Fibroblast of the conjunctiva (primary cell): ENCODE measurements at places on chromosomes 7 and 10.
A peak's percentile ranks its signal among the peaks of the same experiment; 100 is the strongest.

DNA sequence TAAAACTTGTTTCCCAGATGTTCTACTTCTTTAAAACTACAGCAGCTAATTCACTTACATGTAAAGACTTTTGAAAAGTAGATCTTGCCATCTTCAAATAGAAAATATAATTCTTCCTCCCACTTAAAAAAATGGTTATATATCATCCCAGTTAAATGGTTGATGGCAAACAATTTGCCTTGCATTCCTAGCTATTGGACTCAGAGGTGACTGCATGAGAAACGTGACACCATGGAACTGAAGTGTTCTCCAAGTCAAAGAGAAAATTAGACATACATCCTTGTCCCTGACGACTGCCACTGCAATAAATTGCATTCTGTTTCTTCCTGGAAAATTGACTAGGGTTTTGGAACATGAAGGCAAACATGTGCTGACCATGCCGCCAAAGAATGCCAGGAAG, 95.0 kb upstream of the POM121L12 start:
- no peak for DNase-seq

DNA sequence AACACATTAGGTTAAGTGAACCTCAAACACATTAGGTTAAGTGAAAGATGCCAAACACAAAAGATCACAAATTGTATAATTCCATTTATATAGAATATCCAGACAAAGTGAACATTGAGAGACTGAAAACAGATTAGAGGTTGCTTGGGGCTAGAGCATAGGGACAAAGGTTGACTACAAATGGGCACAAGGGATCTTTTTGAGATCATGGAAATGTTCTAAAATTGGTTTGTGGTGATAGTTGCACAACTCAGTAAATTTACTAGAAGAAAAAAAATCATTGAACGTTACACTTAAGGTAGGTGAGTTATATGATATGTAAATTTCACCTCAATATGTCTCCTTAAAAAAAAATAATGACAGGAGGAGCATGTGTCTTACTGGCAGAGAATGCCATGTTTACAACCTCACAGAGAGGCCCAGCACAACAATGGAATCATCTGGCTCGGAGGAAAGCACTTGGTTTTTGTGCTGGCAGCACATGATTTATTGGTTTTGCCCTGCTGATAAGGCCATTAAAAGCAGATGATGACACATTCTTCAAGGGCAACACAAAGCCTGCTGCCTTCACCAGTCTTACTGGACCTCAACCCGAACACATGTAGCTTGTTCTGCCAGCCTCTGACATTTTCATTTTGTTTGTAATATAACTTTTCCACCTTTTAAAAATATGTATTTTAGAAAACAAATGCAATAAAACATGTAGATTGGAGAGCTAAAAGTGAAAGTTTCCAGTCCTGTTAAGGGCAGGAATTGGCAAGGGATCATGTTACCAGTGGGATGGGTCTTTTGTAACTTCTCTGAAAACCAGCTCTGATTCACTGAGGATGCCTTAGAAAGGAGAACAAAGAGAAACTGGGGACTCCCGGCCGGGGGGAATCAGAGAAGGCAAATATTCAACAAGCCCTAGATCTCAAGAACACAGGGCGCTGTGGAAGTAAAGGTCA, 11.9 kb upstream of the LMOD2 start:
- DNase-seq, result peak; percentile 53

GRCh38 chr7:28684650-28685241, 272.4 kb downstream of the CREB5 start:
- DNase-seq, result no peak

- DNase-seq, result no peak
Observed at GRCh38 chr7:111677848-111678247, 115.6 kb upstream of the IMMP2L start.

DNA sequence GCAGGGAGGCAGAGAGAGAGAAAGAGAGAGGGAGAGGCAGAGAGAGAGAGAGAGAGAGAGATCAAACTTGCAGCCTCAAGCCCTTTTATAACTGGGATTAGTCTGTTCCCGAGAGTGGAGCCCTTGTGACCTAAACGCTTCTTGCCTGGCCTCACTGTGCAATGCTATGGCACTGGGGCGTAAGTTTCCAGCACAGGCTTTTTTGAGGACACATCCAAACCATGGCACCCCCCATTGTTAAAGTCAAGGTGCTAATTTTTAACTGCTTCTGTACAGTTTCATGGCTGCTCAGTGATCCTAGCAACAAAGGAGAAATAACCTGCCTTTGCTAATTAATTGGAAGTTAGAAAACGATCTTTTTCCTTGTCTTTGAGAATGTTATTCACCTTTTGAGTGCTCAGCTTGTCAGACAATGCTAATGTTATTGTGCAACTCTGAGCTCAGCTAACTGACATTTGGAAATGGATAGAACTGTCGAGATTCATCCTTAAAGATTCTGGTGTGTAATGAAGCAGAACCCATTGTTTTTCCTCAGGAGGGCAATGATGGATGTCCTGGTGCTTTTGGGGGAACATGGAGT, 268.4 kb downstream of the GLRX3 start:
- no peak for DNase-seq

DNA sequence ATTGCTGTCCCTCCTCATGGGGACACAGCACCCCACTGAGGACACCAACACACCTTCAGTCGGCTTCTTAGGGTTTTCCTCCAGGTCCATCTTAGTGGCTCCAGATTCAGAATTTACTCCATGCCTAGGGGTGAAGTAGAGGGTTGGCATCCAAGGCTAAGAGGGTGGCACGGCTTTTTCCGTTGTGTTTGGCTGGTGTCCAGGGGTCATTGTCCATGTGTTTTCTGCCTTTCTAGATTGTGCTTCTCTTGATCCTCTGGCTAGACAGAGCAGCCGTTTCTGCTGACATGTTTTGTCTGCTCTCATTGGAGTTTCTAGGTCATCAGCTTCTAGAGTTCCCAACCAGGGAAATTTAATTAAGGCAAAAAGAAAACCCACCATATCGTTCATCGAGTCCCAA, 291.6 kb upstream of the CELF2 start:
- DNase-seq, result no peak

GRCh38 chr7:126702242-126703016, 550.3 kb downstream of the GRM8 start:
- DNase-seq, result no peak

GRCh38 chr7:87779806-87780205, 96.4 kb downstream of the SLC25A40 start:
- no peak for DNase-seq

- DNase-seq, result no peak
Observed at GRCh38 chr7:34675749-34676374, 17.8 kb downstream of the NPSR1 start.

DNA sequence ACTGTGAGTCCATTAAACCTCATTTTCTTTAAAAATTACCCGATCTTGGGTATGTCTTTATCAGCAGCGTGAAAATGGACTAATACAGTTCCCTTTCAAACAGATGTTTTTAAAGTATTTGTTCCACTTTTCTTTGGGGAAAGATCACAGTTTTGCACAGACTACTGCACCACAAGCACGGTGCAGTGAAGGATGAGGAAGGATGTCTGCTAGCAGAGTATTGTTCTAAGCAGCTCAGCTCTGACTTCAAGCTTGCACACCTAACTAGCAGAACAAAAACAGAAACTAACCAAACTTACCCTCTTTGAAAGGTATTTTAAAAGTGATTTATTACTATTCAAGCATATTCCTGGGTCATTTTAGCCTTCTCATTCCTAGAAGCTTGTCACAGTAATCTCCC, 20.0 kb downstream of the THNSL1 start:
- DNase-seq, result no peak

- no peak for DNase-seq
Observed at GRCh38 chr7:101466871-101467270, 104.2 kb downstream of the COL26A1 start.

DNA sequence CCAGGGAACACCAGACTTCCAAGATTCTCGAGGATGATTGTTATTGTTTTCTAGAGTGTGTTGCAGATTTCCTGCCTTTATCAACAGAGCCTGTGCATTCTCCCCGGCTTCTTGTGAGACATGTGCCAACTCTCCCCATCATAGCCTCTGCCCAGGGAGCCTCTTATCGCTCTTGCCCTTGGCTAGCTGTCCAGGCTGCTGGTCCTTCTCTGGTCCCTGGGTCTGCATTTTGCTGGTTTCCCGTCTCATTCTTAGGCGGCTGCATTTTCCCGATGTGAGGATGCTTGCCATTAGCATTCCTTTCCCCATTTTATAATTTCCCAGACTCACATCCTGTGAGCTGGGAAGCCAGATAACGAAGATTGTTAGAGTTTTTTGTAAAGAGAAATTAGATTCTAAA, 15.2 kb downstream of the SLC13A4 start:
- no peak for DNase-seq

- no peak for DNase-seq
Observed at GRCh38 chr10:33103863-33104379, 145.9 kb upstream of the ITGB1 start.

- DNase-seq, result no peak
Observed at GRCh38 chr7:112708236-112708635, 82.0 kb downstream of the TMEM168 start.

DNA sequence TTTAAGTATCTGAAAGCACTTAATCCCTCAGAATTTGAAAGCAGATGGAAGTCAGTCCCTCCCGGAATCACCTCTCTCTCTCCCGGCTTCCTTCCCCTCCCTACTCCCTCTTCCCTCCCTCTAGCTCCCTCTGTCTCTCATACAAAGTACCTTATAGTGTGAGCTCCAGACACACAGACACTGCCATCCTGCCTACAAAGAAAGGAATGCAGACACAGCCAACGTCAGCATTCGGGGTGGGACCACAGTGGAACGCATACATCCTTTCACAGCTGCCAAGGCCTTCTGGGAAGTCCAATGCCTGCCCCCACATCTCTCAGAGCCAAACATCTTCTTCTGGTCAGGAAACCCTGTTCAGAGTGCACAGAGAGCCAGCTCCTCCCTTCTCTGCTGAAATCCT, 9.3 kb downstream of the NOD1 start:
- DNase-seq, result peak; percentile 98

- DNase-seq, result no peak
Observed at GRCh38 chr7:151095123-151095797, 9.0 kb downstream of the AGAP3 start.

DNA sequence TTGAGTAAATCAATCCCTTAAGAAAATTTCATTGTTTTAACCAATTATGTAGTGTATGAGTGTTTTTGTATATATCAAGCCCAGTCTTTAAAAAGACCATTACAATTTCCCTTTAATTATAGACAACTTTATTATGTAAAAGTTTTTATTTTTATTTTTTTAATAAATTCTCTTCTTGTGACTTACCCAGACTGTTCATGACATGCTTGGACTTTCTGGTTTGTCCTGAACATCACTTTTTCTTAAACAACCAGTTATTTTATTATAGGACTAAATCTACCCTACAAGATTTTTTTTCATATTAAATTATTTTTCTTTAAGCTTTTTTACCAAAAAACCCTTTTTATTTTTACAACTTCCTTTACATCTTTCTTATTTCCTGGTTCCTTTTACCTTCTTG, 410.4 kb downstream of the ATRNL1 start:
- no peak for DNase-seq

GRCh38 chr7:129779602-129780256, 168.2 kb downstream of the NRF1 start:
- no peak for DNase-seq

DNA sequence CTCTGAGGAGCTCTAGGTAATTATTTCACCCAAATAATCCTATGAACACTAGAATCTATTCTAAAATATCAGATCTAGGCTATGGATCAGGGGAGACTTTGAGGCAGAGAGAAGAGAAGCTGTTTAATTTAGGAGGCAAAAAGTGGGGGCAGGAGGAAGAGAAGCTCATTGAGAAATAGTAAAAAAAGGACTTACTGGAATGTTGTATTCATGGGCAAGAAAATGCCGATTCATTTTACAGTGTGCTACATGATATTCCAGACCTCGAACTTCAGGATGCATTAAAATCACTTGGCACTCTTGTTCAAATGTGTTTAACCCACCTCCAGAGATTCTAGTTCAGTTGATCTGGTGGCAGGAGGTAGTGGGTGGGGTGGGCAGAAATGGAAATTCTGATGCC, 109.5 kb upstream of the ITGB1 start:
- no peak for DNase-seq

GRCh38 chr7:153942036-153942435, 110.2 kb upstream of the DPP6 start:
- no peak for DNase-seq

- DNase-seq, result no peak
Observed at GRCh38 chr10:18469125-18469524, 182.3 kb downstream of the NSUN6 start.

- DNase-seq, result no peak
Observed at GRCh38 chr7:47479821-47480575, 101.9 kb downstream of the TNS3 start.

- DNase-seq, result peak; percentile 54
Observed at GRCh38 chr10:103685880-103686669, 169.3 kb downstream of the SH3PXD2A start.

- no peak for DNase-seq
Observed at GRCh38 chr7:121433775-121434174, 37.7 kb upstream of the FAM3C start.

- DNase-seq, result no peak
Observed at GRCh38 chr7:39421661-39422060, 144.5 kb upstream of the YAE1 start.

DNA sequence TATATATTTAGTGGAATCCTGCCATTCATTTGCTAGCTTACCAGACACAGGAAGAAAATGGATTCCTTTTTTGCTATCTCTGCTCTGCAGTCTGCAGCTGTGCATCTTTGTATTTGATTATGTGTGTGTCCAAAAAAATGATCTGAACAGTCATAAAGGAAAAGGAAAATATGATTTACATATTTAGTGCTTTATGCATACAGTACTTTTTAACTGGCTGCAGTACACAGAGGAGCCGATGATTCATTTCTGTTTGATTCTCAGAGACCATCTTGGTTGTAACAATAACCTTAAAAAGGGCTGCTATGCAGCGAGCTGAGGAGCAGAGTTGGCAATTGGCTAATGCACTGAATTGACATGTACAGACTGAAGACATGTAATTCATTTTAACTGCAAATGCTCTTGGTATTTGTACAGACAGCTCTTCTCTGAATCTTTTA, 151.3 kb upstream of the FZD1 start:
- peak; percentile 38 for DNase-seq

GRCh38 chr7:104196161-104196560, 11.7 kb downstream of the ORC5 start:
- DNase-seq, result no peak

- no peak for DNase-seq
Observed at GRCh38 chr10:73932620-73933112, 21.7 kb downstream of the PLAU start.

DNA sequence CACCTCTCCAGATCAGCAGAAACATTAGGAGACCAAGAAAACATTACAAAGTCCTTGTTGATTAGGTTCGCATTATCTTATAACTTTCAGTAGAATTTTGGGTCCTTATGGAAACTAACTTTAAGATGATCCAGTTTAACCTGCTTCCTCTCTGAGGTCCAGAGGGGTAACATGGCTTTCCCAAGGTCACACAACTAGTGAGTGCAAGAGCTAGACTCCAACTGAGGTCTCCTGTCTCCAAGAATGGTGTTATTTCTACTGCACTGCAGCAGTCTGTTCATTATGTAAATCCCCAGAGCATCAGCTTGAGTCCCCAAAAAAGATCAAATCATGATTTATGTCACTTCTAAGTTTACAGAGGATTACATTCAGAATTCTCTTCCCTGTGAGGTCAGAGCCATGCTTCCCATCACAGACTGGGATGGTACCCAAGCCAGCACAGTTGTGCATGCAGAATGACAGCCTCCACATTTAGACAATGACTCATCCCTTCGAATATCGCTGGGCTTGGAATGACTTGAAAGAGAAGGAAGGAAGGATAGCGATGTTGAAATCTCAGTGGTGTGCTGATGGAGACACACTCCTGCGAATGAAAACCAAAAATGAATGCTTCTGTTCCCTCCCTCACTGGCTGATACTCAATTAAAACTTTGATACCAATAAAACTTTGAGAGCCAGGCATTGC, 163.1 kb upstream of the PLXNA4 start:
- peak; percentile 71 for DNase-seq

- no peak for DNase-seq
Observed at GRCh38 chr7:31007634-31008033, 43.9 kb downstream of the GHRHR start.
